ENCODE measurements at places on chromosomes 7 and 10. TPM values are rescaled to one million over a fixed set of nuclear protein-coding genes. Genes with fewer than 3 reads are reported as not detected.

DNA sequence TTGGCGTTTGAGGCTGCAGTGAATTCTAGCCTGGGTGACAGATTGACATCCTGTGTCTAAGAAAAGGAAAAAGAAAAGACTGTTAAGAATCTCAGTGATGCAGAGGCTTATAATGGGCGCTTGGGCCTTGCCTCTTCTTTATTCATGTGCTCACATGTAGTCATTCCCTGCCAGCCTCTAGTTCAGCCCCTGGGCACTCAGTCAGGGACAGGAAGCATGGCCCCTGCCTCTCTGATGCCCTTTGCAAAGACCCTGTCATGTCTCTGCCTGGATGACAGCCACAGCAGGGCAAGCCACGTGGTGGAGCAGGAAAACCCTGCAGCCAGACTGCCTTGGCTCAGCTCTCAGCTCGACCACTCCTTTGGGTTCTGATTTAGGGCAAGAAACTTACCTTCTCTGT, 368.9 kb downstream of the RPS24 start:
- DNase-seq = no peak

DNA sequence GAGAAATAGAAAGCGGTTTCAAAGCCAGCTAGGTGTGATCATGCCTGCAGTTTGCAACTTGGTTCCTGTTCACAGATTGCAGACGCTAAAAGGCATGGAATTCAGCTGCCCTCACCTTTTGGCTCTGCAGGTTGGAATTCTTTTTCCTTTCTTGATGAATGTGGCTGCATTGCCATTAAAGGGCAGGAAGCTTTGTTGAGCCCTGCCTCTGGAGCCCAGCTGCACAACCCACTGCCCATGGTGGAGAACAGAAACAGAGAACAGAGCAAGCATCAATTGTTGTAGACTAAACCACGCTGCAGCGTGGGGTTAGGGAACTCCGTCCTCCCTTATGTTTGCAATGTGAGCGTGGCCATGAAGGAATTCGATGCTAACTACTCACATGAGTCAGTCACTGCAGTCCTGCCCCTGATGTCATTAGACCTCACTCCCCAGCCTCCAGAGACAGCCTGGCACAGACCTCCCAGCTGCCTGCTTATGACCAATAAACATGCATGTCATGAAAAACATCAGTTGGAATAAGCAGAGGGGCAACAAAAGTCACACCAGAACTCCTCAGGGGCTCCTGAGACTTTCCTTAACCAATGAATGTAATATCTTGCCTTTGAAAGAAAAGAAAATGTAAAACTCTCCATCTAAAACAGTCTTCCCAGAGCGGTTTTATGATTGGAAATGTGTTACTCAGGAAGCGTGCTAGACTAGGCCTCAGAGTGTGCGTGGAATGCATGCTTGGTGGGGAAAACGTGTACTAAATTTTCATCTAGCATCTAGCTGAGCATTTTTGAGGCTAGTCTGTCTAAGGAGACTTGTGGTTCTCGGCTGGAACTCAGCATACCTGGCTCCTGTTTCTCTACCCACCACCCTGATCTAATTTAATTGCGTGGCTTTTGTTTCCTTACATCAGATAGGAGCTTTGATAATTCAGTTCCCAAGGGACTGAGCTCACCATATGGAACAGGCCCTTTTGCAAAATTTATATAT, 232.2 kb downstream of the KIAA1217 start:
- DNase-seq = peak; percentile 44

DNA sequence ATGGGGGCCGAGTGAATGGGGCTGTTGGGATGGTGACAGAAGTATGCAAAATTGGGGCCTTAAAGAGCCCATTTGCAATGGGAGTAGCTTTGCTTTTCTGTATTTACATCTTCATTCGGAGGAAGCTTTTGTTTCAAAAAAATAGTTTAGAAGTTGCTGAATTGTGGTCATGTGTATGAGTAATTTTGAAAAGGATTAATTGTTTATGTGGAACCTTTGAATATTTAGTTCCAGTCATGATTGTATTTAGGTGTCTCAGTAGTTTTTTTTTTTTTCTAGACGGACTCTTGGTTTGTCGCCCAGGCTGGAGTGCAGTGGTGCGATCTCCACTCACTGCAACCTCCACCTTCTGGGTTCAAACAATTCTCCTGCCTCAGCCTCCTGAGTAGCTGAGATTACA, 37.2 kb downstream of the RBM33 start:
- DNase-seq = no peak

DNA sequence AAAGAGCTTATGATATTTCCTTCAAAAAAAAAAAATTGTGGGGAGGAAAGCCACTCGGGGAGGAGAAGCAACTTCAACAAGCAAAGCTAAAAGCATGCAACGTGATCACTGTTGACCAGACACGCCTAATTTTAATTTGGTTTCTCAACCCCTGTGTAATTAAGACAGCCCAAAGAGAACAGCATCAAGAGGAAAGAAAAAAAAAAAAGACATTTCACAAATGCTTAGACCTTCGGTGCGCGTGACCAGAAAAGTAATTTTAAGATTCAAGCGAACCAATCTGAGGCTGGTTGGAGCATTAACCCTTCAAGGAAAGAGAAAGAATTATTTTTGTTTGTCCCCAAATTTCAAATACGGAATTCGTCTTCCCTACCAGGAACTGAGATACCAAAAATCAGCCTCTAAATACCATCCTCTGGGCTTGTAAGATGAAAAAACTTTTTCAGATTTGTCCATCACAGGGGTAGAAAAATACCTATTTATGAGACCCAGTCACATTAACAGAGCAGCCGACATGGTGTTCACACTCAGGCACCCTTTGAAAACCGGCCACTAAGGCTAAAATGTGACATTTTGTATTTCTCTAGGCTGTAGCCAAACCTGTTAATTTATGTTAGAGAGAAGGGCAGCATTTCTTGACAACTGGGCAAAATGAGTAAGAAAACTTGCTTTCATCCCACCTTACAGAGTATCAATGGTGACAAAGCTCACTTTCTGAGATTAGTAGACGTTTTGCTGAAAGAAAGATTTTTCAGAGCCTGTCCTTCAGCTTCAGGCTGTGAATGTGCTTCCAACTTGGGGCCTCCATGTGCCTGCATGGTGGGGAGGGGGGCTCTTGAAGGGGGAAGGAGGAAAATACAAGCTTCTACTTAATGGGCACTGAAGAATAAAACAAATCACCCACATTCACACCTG, 179.9 kb upstream of the KLF14 start:
- no peak for DNase-seq

GRCh38 chr7:116679500-116679899, 7.5 kb downstream of the MET start:
- DNase-seq = peak; percentile 57

- no peak for DNase-seq
These were observed 91.5 kb upstream of the KCND2 start for GRCh38 chr7:120181499-120181898.

GRCh38 chr7:45568536-45569289, 5.5 kb upstream of the ADCY1 start:
- DNase-seq = no peak

- DNase-seq = peak; percentile 25
These were observed 3.1 kb upstream of the PLPP4 start for GRCh38 chr10:120453886-120454285.

- DNase-seq = no peak
These were observed 26.6 kb downstream of the DUSP5 start for GRCh38 chr10:110524179-110524858.

DNA sequence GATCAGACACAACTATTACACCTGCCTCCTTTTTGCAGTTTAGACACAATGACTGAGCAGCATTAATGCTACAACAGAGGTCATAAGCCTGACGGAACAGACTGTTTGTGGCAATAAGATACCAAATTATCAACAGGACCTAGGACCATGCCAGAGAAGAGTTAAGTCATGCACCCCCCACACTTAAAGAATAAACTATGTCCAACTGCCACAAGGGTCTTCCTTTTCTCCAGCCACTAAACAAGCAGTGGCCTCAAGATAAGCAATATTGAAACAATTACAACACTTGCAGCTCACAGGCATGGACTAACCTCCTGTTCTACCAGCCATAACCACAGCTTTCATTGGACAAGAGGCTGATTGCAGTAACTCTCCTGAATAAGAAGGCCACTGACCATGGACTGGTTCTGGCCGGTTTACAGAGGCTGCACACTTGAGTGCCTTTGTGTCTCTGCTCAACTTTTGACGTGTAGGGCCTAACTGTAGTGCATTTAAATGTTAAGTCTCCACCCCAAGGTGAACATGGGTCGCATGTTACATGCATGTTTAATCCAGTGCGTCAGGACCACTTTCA, 104.4 kb downstream of the STRA8 start:
- DNase-seq = peak; percentile 76

DNA sequence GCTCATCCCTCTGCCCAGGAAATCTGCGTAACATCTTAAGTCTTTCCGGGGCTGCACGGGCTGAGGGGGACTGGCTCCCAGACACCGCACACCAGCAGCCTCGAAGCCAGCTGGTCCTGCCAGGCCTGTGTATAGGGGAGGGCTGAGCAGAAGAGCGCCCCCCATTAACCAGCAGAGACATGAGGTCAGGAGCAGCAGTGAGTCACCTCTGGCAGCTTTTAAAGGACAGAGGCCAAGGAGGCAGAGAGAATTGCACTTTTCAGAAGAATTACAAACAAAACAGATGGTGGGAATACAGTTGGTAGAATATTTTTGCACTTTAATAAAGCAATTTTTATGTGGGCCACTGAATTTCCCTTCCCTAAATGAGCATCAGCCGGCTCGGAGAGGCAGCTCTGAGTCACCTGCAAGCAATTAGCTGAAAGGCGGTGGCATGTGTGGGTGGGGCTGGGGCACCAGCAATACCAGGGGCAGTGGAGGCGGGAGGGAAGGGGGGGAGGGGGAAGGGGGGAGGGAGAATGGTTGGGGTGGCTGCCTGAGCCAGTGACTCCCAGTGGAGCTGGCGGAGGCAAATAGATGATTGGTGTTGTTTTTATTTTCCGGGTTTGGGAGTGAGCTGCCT, 39.1 kb downstream of the GOLGA7B start:
- peak; percentile 90 for DNase-seq

DNA sequence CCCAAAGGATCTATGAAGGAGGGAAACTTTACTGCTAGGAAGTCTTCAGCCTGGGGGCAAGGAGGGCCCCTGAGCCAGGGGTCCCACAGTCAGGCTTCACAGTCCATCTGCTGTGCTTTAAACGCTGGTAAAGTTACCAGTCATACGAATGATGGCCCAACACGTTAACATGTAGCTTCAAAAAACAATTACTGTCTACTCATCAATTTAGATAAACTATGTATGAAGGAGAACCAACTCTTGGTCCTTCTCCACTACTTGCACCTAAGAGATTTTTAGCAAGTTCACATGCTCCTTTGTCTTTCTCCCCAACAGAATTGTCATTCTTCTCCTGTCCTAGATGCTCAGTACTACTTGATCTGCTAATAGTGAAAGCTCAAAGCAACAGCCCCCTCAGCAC, 16.6 kb downstream of the JCAD start:
- DNase-seq = no peak

GRCh38 chr7:25638590-25639244, 410.4 kb upstream of the NPVF start:
- DNase-seq = no peak

DNA sequence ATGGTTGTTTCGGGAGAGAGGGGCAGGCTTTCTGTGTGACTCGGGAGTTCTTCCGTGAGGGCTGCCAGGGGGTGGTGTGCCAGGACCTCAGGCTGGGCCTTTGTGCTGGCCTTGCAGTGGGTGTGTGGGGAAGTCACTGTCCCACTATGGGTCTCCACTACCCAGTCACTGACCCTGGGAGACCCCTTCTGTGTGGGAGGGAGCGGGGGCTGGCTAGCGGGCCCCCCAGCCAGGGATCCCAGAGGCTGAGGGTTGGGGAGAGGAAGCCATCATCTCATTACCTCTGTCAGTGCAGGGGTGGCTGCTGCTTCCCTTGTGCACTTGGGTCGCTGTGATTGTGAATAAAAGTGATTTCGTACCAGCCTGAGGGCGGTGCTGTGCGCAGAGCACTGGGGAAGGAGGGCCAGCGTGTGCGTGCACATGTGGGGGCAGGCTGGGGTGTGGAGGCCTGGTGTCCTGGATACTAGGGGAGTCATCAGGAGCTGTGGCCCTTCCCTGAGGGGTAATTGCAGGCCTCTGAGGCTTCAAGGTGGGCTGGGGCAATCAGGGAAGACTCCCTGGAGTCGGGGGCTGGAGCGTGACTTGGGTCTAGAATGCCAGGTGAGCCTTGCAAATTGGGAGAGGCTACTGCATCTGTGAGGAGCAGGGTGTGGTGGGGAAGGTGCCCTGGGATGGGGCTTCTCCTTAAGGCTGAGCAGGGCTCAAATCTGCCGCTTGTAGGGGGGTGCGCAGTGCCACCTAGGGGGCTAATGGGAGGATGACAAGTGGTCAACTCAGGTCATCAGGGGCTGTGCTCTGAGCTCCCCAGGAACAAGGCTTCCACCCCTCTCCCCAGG, 98.9 kb downstream of the NEURL1 start:
- DNase-seq = peak; percentile 11

GRCh38 chr10:51109801-51110533, 35.7 kb downstream of the PRKG1 start:
- DNase-seq = peak; percentile 7

- DNase-seq = peak; percentile 79
These were observed 70.4 kb upstream of the APBB1IP start for GRCh38 chr10:26367771-26368170.

GRCh38 chr10:1043532-1043995, 5.4 kb downstream of the IDI1 start:
- peak; percentile 28 for DNase-seq

DNA sequence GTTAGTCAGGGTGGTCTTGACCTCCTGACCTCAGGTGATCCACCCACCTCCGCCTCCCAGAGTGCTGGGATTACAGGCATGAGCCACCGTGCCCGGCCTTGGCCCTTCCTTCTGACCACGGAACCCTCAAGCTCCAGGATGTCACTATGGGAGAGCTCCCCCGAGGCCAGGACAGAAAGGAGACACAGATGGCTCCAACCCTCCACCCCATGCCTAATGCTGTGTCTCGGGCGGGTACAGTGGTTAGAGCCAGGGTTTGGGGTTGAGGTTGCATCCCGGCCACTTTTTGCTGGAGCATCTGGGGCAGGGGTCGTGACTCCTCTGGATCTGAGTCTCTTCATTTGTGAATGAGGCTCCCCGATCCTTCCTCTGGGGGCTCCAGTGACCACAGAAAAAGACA, 8.1 kb downstream of the MYL10 start:
- no peak for DNase-seq

- no peak for DNase-seq
These were observed 208.4 kb downstream of the POU6F2 start for GRCh38 chr7:39186131-39186530.

The GLI3 gene
- total RNA-seq = 0.35 TPM

The CALCR gene
- 0.17 TPM for total RNA-seq

The PRSS58 gene
- total RNA-seq = not detected

The INHBA gene
- total RNA-seq = 2.1 TPM

The RBP4 gene
- 5.8 TPM for total RNA-seq

The SEMA3C gene
- 349 TPM for total RNA-seq

The SLC26A3 gene
- total RNA-seq = not detected

The RSPH10B gene
- 1.4 TPM for total RNA-seq

The DYDC2 gene
- total RNA-seq = 0.15 TPM

The CNOT4 gene
- 2.4 TPM for total RNA-seq

The GHRHR gene
- not detected for total RNA-seq

The HBP1 gene
- 139 TPM for total RNA-seq

The GTF2IRD1 gene
- 52.2 TPM for total RNA-seq

The ACBD7 gene
- 2.4 TPM for total RNA-seq

The CCDC186 gene
- total RNA-seq = 21.7 TPM
